ENCODE measurements at places on chromosomes 11 and 22.
A peak's percentile ranks its signal among the peaks of the same experiment; 100 is the strongest.

DNA sequence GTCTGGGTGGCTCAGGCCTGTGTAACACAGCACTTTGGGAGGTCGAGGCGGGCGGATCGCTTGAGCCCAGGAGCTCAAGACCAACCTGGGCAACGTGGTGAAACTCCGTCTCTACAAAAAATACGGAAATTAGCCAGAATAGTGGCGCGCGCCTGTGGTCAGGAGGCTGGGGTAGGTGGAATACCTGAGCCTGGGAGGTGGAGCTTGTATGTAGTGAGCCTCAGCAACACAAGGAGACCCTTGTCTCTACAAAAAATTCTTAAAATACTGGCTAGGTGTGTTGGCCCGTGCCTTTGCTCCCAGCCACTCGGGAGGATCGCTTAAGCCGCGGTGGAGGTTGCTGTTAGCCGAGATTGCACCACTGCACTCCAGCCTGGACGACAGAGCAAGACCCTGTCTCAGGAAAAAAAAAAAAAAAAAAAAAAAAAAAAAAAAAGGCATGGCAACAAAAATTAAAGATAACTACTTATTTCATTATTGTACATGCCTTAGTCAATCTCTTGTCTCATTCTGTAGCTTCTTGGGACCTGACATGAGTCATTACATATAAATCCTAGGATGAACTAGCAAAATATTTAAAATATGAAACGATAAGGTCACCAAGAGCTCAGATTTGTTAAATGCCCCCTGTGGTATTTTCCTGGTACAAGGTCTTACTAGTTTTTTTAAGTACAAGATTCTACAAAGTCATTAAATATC lies 1.1 kb downstream of the TAF1D start:
- no peak for DNase-seq

DNA sequence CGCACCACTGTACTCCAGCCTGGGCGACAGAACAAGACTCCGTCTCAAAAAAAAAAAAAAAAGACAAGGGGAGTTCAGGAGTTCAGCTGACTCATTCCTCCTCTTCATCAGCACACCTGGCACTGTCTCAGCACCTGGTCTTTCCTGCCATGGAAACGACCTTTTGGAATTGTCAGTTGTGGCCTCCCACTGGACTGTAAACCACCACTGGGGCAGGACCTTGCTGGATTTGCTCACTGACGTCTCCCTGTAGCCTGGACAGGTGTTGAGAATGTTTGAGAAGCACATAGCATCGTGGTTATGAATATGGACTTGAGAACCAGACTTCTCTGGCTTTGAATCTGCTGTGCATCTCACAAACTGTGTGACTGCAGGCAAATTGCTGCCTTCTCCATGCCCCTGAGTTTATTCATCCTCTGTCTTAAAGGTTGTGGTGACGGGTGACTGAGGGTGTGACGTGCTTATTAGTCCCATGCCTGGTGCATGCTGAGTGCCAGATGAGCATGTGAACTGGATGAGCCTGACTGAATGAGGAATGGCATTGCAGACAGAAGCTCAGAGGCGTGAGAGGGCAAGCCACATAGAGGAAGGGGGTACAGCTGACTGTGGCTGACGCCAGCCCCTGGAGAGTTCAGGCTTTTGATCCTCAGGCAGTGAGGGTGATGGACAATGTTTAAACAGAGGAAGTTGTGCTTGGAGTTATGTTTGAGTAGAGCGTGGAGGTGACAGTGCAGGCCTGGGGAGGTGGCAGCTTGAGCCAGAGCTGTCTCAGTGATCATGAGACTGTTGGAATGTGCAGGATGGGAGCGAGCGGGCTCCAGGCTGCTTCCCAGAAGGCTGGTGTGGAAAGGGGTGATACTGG lies 12.7 kb downstream of the TOM1 start:
- no peak for DNase-seq

- no peak for DNase-seq
These were observed 3.7 kb downstream of the INSC start for GRCh38 chr11:15118431-15118830.

- no peak for DNase-seq
These were observed 1040.0 kb downstream of the TBC1D22A start for GRCh38 chr22:47802421-47802820.

GRCh38 chr22:19483481-19484244 lies 3.9 kb downstream of the CDC45 start:
- DNase-seq, result no peak

DNA sequence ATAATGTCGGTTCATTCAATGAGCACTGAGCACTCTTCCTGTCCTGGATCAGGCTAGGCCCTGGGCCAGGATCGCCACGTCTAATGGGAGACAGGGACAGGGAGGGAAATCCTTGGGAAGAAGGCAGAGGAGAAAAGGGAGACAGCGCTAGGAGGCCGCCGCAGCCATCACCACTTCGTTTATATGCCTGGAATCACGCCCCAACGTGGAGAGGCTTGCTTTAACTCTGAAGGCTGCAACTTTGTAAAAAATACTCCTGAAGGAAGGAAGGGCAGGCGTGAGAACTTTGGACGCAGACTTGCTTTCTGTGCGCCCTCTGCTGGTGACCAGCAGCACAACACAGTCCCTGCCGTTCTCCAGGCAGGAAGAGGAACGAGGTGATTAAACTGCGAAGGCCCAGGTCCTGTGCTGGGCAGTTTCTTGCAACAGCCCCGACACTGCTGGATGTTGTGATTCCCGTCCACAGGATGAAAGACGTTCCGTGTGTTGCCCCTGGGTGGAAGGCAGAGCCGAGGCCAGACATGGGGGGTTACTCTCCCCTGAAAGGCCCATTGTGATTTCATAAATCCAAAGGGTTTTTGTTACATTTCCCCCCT lies 22.1 kb downstream of the RIBC2 start:
- peak; percentile 92 for DNase-seq

GRCh38 chr11:116876656-116877055 lies 39.2 kb upstream of the APOA1 start:
- DNase-seq, result no peak

DNA sequence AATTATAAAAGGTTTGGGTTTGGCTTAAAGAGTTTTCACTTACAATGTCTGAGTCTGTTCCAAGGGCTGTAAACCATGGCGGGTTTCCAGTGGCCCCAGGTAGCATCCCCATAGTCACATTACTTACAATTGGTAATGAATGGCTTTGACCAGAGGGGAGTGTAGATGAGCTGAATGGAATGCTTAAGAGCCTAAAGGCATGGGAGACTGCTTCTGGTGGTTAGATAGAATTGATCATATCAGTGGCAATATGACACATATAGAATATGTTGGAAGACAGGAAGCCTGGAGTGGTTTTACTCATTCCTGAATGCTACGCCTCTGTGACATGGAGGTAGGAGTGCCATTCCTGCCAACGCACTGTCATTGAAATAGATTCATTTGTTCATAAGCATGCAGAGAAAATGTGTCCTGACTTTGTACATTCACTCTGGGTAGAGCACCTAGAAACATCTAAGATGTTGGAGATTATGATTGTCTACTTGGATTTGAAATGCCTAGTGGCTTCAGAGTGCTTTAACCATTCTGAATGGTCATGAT lies 183.3 kb downstream of the BLID start:
- no peak for DNase-seq

DNA sequence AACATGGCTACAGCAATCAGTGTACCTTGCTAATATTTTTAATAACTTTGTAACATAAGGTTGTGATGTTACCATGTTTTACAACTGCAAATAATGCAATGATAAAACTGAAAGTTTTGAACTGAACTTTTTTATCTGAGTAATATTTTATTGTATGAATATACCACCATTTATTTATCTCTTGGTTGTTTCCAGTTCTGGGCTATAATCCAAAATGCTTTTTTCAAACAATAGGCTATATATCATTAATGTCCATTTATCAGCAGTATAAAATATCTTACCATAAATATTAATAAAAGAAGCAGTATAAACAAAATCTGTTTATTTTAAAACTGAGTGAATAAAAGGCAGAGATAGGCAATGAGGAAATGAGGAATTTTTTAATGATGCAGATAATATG lies 63.3 kb downstream of the SIK3 start:
- DNase-seq, result no peak

DNA sequence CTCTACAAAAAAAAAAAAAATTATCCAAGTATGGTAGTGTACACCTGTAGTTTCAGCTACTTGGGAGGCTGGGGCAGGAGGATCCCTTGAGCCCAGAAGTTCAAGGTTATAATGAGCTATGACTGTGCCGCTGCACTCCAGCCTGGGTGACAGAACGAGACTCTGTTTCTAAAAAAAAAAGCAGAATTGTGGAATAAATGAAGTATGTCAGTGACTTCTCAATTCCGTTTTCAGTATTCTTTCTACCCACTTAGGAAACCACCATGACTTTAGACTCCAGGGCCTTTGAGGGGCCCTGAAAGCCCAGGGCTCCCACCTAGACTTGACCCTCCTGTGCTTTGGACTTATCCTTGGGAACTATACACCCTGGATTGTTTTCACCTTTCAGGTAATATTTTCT lies 6.5 kb upstream of the NUP160 start:
- peak; percentile 52 for DNase-seq

DNA sequence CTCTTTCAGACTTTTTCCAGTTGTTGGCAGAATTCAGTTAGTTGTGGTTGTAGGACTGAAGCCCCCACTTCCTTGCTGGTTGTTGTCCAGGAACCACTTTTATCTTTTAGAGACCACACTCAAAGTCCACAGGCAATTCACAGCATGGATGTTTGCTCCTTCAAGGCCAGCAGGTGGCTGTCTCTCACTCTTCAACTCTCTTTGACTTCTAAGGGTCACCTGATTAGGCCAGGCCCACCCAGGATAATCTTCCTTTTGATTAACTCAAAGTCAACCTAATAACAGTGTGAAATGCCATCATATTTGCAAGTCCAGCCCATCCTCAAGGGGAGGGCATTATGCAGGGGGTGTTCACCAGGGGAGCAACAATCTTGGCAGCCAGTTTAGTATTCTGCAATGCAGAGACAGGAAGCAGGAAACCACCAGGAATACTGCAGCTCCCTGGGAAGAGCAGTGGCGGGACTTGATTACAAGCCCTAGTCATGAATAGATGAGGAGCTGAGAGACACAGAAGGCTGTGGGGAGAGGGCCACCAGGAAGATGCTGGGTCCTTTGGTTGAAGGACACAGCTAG lies 52.4 kb downstream of the LRRC74B start:
- DNase-seq, result no peak

- no peak for DNase-seq
These were observed 9.7 kb downstream of the ZMAT5 start for GRCh38 chr22:29757096-29757495.

GRCh38 chr11:76777876-76778275 lies 5.3 kb upstream of the TSKU start:
- no peak for DNase-seq

DNA sequence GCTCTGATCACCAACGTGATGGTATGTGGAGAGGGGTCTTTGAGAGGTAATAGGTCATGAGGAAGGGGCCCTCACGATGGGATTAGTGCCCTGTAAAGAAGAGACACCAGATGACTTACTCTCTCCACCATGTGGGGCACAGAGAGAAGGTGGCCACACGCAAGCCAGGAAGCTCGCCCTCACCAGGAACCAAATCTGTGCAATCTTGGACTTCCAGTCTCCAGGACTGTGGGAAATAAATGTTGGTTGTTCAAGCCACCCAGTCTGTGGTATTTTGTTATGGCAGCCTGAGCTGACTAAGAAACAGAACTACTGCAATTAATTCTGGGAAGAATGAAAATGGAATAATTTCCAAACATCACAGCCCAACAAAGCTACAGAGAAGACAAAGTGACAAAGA lies 117.5 kb downstream of the SNX19 start:
- DNase-seq, result no peak

DNA sequence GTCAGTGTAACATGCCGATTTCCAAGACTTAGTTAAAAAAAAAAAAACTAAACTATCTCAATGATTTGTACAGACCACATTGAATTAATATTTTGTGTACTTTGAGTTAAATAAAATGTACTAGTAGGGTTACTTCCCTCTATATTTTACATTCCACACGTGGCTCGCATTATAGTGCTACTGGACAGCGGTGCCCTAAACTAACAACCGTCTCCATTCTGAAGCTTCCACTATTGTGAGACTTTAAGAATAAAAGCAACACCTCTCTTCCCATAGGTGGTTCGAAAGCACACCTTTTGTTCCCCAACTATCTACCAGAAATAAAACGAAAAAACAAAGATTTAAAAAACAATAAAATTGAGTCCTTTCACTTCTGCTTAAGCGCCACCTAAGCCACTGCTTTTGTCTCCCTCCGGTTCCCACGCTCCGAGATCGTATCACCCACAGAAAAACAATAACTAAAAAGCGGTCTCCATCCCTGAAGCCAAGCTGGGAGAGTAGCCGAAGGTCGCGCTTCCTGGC lies 380 bp upstream of the TTC17 start:
- no peak for DNase-seq

DNA sequence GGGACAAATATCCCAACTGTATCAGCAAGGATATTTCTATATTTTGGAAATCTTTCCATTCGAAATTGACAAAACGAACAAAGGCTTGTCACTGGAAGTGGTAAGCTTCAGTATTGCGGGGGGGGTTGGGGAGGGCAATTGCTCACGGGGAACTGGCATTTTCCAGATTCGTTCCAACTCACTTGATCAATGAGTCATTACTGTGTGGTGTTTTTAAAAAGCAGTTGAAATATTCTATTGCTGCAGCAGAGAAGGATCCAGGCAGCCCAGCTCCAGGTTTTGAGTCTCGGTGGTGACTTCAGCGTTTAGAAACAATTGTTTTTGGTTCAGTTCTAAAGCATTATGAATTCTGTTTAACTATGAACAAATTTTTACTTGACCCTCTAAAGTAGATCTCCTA lies 33.8 kb upstream of the FBLN1 start:
- DNase-seq, result no peak

DNA sequence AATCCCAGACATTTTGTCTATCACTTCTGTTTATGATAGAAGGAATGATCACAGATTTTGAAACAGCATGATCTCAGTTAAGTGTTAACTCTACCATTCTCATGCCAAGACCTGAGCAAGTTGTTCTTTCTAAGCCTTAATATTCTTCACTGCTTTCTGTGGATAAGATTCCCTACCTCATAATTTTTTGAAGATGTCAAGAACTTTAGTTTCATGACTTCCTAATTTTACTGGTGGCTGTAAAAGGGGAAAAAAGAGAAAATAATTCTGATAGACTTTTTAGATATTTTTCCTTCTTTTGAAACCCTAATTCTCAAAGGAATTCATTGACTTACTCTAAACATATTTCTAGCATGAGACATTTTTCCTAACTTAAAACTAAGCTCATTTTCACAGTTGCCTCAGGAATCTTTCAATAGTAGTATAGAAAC lies 520.0 kb upstream of the LUZP2 start:
- no peak for DNase-seq

DNA sequence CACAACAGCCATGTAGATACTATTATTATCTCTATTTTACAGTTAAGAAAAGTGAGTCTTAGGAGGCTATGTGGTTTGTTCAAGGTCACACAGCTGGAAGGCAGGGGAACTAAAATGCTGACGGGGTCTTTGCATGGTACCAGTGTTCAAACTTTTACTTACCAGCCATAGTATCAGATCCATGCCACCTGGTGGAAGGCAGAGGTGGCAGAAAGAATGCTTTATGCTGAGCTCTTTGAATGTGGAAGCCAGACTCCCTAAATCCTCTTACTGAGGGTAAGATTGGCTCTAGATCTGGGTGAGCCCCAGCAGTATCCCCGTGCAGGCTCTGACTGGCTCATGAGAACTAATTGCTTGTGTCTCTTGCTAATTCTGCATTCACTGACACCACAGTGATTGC lies 54.3 kb upstream of the NAV2 start:
- no peak for DNase-seq

GRCh38 chr11:10454878-10455631 lies at the start of gene AMPD3:
Gene AMPD3, plus strand, starts transcription at chr11:10455264. Its CDS starts 6,256 bp downstream, at chr11:10461520.
- peak; percentile 67 for DNase-seq

Data from GM20000 (cell line).